Daoy (cell line): ENCODE measurements at places on chromosomes 4 and X.

GRCh38 chr4:128757712-128758111, 51.8 kb upstream of the JADE1 start:
- DNase-seq: no peak

GRCh38 chrX:115563633-115564162, 2.7 kb downstream of the PLS3 start:
- DNase-seq: no peak

DNA sequence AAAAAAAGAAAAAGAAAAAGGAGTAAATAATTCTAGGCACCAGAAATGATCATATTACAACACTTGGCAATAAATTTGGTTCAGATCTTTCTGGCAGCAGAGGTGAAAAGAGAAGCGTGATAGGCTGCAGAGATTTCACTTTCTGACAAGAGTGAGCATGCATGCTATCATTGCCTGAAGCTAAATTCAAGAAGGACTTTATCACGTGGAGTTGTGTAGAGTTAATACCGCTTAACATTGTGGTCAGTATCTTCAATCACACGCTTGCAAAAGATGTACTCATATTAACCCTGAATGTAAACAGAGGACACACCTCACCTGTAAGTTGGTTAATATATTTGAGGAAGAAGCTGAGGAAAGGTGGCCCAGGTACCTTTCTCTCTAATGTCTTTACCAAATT, 31.4 kb upstream of the RBPJ start:
- DNase-seq: no peak

- no peak for DNase-seq
These were observed 11.3 kb downstream of the HMX1 start for GRCh38 chr4:8860096-8860891.

- no peak for DNase-seq
These were observed 20.3 kb downstream of the PLRG1 start for GRCh38 chr4:154529728-154530519.

GRCh38 chrX:81120258-81120935, 81.3 kb downstream of the HMGN5 start:
- no peak for DNase-seq

GRCh38 chr4:106708464-106708816, 327.7 kb downstream of the DKK2 start:
- no peak for DNase-seq

DNA sequence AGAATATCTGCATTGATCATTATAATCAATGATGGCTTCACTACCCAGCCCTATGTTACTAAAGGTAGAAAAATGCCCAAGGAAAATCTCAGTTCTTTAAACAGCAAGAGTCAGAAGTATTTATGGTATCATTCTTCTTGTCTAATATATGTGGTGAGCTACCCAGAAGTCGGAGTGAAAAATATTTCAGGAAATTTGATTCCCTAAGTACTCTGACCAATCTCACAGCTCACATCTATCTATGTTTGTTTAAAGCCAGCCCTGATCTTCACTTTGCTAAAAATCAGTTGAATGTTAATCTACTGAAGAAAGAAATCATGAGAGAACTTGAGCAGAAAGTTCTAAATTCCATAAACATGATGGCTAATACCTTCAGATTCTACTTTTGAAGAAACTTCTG, 522.9 kb upstream of the SLIT2 start:
- no peak for DNase-seq

- peak; percentile 1 for DNase-seq
These were observed 37.0 kb downstream of the IRS4 start for GRCh38 chrX:108699368-108699767.

- DNase-seq: no peak
These were observed 105.3 kb downstream of the DHRSX start for GRCh38 chrX:2395261-2395992.

- DNase-seq: peak; percentile 4
These were observed 99.5 kb upstream of the FAM9B start for GRCh38 chrX:9133426-9133825.

DNA sequence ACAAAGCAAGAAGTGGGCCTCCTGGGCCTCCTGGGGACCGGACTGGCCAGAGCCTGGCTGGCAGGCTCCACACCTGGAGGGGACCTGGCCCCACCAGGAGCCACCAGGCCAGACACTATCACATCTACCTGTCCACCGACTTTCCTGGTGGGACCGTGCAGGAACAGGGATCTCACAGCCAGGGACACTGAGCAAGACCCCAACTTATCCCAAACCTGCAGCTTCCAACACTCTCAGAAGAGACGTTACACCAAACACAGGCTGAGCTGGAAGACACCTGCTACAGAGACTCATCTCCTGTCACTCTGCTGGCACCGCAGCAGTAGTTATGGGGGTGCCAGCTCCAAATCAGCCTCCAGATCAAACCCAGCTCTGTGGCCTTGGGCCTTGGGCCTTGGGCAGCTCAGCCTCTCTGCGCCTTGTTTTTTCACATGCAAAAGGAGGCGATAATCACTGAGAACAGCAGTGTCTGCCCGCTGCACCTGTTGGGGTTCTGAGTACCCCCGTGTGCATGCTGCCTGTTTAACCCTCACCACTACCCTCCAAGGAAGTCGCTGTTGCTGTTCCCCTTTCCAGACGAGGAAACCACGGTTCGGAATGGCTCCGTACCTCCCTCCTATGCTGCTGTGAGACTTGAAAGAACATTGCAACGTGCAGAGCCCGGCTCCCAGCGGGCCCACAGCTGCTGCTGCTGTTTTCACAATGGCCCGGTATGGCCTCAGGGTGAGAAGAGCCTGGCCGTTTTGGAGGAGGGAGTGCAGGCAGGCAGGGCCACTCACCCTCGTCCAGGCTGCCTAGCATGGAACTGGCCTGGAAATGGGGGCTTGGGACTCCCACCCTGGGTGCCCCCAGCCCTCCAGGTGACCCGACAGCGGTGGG, 69.6 kb downstream of the ADRA2C start:
- DNase-seq: no peak

DNA sequence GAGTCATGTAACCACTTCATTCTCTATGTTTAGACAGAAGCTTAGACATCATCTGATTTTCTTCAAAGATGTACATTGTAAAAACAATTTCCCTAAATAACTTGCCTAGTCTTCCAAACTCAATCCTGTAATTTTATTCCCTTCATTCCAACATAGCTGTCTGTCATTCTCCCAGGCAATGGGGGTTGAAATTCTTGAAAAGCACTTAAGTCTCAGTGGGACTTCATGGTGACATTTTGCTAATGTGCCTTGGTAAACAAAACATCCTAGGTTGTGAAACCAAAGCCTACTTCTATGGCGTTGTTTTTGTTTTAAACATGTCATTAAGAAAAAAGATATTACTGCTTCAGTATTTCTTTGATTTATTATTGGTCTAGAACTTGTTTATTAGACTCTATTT, 122.0 kb upstream of the NRK start:
- no peak for DNase-seq

DNA sequence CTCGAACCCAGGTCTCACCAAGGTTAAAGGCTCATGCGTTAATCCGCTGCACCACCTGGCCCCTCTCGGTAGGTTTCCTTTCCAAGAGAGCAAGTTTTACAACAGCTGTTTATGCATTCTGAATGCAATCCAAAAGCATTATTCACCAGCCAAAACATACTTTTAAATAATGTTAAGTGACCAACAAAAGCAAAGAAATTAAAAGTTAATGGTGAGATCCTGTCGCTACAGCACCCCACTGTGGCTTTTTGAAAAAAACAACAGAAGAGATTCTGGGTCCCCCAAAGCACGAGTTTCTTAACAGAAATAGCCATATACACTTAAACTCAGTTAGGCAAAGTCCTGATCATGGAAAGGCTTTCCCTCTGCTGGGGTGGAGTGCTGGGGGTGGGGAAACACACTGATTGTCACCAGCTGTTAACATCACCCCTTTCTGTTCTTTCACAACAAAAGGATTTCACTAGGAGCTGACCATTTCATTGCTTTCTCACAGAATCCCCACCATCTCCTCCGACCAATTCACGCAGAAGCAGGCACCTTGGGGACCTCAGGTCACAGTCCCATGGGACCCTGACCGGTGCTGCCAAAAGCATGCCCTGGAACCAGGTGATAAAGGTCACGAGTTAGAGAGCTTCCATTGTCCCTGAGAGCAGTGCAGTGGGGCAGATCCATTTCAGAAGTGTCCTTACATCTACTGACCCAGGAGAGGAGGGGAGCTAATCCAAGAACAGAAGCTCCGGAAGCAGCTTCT, 51.2 kb downstream of the ZNF827 start:
- DNase-seq: no peak

DNA sequence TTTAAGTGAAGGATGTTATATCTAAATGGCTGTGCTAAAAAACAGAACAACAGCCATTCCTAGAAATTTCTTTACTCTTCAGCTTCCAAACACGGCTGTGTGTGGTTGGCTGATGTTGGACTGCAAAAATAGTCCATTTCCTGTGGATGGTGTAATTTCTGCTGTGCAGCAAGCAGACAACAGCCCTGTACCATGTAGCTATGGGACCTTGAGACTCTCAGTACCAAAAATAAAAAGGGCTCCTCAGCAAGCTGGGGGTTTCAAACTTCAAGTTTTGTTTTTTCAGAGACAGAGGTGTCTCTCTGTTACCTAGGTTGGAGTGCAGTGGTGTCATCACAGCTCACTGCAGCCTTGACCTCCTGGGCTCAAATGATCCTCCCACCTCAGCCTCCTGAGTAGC, 18.1 kb downstream of the CD40LG start:
- DNase-seq: no peak

DNA sequence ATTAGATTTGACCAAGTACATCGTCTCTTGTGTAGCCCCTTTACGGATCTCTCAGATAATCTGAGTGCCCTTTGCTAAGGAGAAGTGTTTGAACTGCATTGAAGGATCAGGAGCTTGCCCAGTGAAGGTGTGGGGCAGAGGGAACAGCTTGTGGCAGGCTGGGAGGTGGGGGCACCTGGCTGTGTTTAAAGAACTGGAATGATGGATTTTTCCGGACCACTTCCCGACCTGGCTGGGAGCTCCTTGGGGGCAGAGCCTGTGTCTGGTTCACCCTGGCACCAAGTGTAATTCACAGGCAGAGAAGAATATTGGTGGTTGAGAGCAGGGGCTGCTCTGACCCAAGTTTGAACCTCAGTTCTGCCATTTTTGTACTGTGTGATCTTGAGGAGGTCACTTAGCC, 18.5 kb downstream of the TBC1D14 start:
- no peak for DNase-seq

GRCh38 chrX:16712548-16713155, at the start of gene CTPS2:
Gene CTPS2, minus strand, starts transcription at chrX:16712669. Its CDS starts 9,767 bp downstream, at chrX:16702902.
- peak; percentile 59 for DNase-seq

- no peak for DNase-seq
These were observed 13.0 kb upstream of the BLTP1 start for GRCh38 chr4:122139139-122139538.

GRCh38 chr4:147958057-147958456, 226.2 kb downstream of the ARHGAP10 start:
- DNase-seq: no peak

DNA sequence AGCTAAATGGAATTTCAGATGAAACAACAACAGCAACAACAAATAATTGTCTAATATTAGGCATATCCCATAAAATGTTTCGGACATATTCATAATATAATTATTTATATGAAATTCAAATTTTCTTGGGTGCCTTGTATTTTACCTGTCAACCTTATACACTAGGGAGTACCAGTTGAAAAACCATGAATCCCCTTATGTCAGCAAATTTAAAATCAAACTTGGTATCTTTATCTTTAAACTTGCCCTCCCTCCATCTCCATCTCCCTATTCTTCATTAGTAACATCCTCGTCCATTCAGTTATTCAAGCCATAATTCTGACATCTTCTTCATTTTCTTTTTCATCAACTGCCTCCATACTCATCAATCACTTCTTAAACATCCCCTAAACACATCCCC, 974.5 kb upstream of the HS3ST1 start:
- DNase-seq: no peak

DNA sequence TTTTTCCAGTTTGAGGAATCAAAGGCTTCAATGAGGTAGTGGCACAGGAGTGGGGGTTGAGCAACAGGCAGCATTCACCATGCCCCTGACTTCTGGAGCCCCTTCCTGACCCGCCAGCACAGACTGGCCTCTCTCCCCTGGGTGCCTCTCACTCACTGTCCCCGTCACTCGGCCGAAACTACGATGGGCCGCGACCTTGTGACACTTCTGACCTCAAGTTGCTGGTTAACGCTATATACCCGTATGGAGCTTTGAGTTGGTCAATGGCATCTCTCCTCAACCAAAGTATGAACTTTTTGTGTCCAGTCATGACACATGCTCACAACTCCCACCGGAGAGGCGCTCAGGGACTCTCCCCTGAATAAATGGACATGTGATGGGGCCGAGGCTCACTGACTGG, 72.1 kb downstream of the IRF2 start:
- no peak for DNase-seq

- DNase-seq: no peak
These were observed 86.5 kb upstream of the EGFL6 start for GRCh38 chrX:13482746-13483541.

- DNase-seq: no peak
These were observed 227.4 kb downstream of the PALLD start for GRCh38 chr4:168724243-168724642.

- no peak for DNase-seq
These were observed 466.7 kb upstream of the TENM3 start for GRCh38 chr4:181776264-181777054.

DNA sequence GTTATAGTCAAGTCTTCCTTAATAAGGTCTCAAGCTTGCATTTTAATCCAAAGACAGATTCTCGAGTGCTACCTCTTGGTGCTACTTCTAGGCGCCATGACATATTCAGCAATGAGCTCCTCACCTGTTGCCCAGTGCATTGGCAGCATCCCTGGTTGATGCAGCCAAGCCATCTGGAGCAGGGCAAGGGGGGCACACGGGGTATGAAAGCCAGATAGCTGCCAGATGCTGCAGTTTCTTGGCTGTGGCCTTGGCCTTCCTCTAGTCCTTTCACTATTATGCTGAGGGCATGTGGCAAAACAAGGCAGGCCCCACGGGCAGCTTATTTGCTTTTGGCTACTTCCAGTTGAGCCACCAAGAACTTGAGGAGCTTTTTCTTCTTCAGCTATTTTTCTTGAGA, 168.6 kb upstream of the PGRMC2 start:
- DNase-seq: no peak

GRCh38 chrX:129678614-129679195, 23.9 kb upstream of the APLN start:
- DNase-seq: no peak

- no peak for DNase-seq
These were observed 50.2 kb downstream of the ANKRD17 start for GRCh38 chr4:73208376-73208775.

DNA sequence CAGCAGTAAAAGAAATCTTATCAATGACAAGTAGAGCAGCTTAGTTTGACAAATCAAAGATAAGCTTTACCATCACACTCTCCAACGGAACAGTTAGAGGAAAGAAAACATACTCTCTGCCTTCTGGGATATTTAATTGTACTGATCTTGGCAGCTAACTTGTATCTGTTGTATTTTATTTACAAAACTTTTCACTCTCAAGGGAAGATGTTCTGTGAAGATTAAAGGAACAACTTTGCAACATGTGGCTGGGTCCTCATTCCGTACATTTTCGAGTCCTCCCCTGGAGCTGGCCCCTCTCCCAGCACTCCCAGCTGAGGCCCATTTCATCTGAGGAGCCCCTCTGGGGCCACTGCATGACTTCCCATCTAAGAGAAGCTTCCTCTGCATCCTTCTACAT, 74.4 kb downstream of the RPS3A start:
- no peak for DNase-seq

GRCh38 chrX:42269186-42269585, 345.8 kb upstream of the CASK start:
- DNase-seq: no peak

- no peak for DNase-seq
These were observed 8.6 kb downstream of the SRD5A3 start for GRCh38 chr4:55354648-55355047.
